ENCODE measurements at places on chromosomes 1 and 21.

DNA sequence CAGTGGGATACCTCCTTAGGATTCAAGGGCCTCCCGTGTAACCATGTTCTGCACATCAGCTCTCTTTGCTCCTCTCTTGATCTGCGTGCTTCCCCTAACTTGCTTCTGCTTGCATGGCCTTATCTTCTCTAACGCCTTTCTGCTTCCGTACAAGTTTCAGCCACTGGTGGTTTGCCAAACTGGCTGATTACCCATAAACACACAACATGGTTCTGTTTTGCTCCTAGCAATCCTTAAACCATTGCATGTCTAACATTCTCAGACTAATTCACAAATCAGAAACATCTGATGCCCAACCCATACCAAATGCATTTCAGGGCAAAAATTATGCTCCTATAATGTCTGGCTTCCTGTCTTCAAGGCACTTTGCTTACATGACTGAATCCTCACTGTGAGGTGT is 166.4 kb downstream of the PBX1 start:
- DNase-seq = no peak

GRCh38 chr1:211642870-211643269 is 32.6 kb downstream of the NEK2 start:
- no peak for DNase-seq

DNA sequence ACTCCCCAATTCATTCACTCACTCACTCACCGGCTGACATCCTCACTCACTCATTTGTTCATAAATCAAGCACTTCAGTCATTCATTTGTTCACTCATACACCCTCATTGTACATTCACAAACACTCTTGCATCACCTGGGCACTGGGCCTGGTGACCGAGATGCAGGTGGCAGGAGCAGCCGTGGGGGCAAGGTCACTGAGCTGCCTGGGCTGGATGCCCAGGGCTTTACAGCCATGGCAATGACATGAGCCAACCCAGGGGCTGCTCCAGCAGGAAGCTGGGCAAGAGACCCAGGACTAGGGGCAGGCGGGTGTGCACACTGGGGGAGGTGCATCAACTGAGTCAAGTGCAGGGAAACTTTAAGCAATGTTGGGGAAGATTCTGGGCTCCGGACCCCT is 113.6 kb upstream of the IGSF21 start:
- DNase-seq = no peak

DNA sequence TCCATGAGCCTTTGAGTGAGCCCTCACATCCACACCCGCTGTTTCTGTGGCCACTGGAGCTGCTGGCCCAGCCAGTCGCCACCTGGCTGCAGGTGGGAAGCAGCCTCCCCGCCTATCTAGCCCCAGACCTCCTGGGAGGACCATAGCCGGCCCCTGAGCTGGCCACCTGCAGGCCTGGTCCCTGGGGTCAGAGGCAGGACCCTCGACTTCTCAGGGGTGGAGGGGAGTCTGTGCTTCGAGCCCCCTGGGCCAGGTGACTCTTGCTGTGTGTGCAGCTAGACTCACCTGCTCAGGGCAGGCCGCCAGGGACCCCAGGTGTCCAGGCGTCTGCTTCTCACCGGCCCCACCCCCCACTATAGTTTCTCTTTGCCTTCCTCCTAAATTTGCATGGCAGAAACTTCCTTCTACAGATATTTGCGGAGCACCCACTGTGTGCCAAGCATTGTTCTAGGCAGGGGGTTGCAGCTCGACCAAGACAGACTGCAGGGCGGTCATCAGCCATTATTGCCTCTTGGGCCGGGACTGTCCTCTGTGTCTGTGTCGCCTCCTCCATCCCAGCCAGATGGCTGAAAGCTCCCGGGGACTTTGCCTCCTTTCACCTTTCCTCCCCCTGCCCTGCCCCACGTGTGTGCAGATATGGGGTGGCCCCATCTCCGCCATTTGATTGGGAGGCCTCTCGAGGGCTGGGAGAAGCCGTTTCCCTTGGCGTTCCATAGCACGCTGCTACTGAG is 27.3 kb downstream of the SPSB1 start:
- DNase-seq = no peak

GRCh38 chr1:8680664-8681650 is 136.5 kb downstream of the RERE start:
- no peak for DNase-seq

GRCh38 chr1:44757420-44757819 is 17.8 kb downstream of the KIF2C start:
- DNase-seq = no peak

GRCh38 chr1:25073640-25074270 is 143.7 kb upstream of the RUNX3 start:
- DNase-seq = no peak

GRCh38 chr1:170700842-170701615 is 37.1 kb downstream of the PRRX1 start:
- no peak for DNase-seq

DNA sequence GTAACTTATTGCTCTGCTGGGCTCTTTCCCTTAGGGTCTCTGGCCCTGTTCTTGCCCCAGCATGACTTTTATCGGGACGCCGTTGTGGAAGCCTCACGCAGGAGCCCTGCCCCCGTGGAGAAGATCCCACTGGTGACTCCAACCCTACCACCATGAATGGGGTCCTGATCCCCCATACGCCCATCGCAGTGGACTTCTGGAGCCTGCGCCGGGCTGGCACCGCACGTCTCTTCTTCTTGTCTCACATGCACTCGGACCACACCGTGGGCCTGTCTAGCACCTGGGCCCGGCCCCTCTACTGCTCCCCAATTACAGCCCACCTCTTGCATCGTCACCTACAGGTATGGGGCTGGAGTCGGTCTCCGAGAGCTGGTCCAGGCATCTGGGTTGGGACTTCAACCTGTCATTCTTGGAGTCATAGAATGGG is 322 bp downstream of the DCLRE1B start:
- no peak for DNase-seq

DNA sequence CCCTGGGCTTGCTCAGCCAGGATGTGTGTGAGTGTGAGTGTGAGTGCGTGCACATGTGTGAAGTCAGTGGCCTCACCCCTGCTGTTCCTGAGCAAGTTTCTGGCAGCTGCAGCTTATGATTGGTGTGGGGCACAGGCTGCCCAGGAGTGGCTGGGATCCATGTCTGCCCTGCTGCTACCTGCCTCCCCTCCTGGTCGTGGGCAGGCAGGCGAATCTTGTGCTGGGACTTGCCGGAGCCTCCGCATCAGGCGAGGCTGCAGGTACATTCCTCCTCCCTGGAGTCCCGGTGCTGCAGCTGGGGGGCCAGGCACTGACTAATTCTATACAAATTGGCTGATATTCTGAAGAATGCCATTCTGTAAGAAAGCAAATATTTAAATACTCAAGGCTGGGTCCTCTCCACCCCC is 85.6 kb upstream of the WNT4 start:
- no peak for DNase-seq

DNA sequence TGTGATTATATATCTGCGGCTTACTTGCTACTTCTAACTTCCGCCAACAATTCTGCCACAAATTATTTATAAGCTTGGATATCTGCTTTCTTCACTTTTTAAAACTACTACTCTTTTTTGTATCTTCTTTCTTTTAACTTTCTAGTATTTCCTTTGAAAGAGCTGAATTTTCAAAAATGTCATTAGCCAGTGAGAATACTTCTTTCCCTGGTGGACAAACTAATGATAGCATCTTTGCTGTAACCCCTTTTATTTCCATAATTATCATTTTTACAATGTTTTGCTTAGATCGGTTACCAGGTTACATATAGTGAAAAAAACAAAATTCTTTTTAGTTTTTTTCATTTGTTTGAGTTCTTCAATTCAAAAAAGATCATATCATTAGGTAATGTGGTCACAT is 355.9 kb upstream of the ADGRL4 start:
- no peak for DNase-seq

- no peak for DNase-seq
Measured at GRCh38 chr1:167661527-167662426, 31.7 kb downstream of the RCSD1 start.
